ENCODE measurements at places on chromosomes 5 and 9. TPM values are rescaled to one million over a fixed set of nuclear protein-coding genes. Genes with fewer than 3 reads are reported as not detected.

GRCh38 chr9:2043243-2043642 lies 28.1 kb downstream of the SMARCA2 start:
- no peaks in the 10 kb centered on the region for H3K27me3 ChIP-seq
- no peak overlapping the region for H3K4me3 ChIP-seq
- peaks cover 35% of the 10 kb centered on the region for H3K36me3 ChIP-seq
- no peak overlapping the region for H3K27ac ChIP-seq
- no peak for DNase-seq

- H3K27ac ChIP-seq = no peak overlapping the region
- no peak overlapping the region for H3K4me3 ChIP-seq
- H3K4me1 ChIP-seq = no peaks in the 10 kb centered on the region
- H3K27me3 ChIP-seq = no peaks in the 10 kb centered on the region
- H3K36me3 ChIP-seq = no peaks in the 10 kb centered on the region
These were observed 32.5 kb downstream of the FAM240B start for GRCh38 chr9:38687389-38687842.

- H3K36me3 ChIP-seq = no peaks in the 10 kb centered on the region
- H3K27me3 ChIP-seq = no peaks in the 10 kb centered on the region
- no peak overlapping the region for H3K4me3 ChIP-seq
- no peaks in the 10 kb centered on the region for H3K4me1 ChIP-seq
These were observed 68.8 kb downstream of the NTRK2 start for GRCh38 chr9:84738353-84738752.

DNA sequence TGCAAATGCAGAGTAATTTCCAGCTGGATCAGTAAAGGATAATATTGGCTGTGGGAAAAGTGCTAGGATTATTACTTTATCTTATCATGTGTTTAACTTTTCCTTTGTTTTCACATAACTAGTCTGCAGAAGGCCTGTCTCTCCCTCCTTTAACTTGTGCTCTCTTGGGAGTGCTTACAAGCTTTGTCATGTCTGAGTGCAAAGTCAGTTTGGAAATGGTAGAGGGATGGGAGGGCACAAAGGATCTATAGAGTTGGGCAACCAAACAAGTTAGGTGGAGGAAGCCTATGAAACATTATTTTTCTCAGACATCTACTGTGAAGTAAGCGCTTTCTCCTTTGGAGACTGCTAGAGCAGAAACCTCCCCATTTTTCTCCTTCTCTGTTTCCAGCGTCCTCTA lies 308.8 kb downstream of the ARHGAP26 start:
- no peak overlapping the region for H3K27ac ChIP-seq
- no peaks in the 10 kb centered on the region for H3K36me3 ChIP-seq
- peaks cover under 1% of the 10 kb centered on the region for H3K4me1 ChIP-seq

GRCh38 chr5:78501411-78502352 lies 141.3 kb downstream of the SCAMP1 start:
- no peak for DNase-seq
- no peak overlapping the region for H3K4me3 ChIP-seq
- peaks cover 29% of the 10 kb centered on the region for H3K4me1 ChIP-seq
- no peaks in the 10 kb centered on the region for H3K36me3 ChIP-seq
- no peaks in the 10 kb centered on the region for H3K27me3 ChIP-seq
- no peak overlapping the region for H3K27ac ChIP-seq

- no peaks in the 10 kb centered on the region for H3K36me3 ChIP-seq
- no peak overlapping the region for H3K27ac ChIP-seq
- no peak for DNase-seq
- no peaks in the 10 kb centered on the region for H3K4me1 ChIP-seq
These were observed 154.1 kb downstream of the OSTF1 start for GRCh38 chr9:75242426-75242825.

Gene FREM1
- 0.47 TPM for total RNA-seq

- H3K27ac ChIP-seq = no peak overlapping the region
- H3K4me3 ChIP-seq = no peak overlapping the region
- no peaks in the 10 kb centered on the region for H3K4me1 ChIP-seq
These were observed 10.9 kb upstream of the ARHGEF28 start for GRCh38 chr5:73615085-73615484.

Gene ESM1
- total RNA-seq = not detected

Gene NFIL3
- total RNA-seq = 167 TPM

Gene WDR31
- total RNA-seq = 0.29 TPM

Gene SLCO6A1
- not detected for total RNA-seq

Gene BARHL1
- not detected for total RNA-seq

Gene PDGFRB
- 55.7 TPM for total RNA-seq

Gene NR2F1
- total RNA-seq = 0.55 TPM

DNA sequence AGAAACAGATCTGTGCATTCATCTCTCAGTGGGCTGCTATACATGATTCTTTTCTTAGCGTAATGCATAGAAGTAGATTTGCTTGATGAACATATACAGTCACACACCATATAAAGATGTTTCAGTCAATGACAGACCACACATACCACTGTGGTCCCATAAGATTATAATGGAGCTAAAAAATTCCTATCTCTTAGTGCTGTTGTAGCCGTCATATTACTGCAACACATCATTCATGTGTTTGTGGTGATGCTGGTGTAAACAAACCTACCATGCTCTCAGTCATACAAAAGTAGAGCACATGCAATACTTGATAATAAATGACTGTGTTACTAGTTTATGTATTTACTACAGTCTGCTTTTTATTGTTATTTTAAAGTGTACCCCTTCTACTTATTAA lies 214.3 kb downstream of the ARHGAP26 start:
- H3K27ac ChIP-seq = no peak overlapping the region
- peaks cover 19% of the 10 kb centered on the region for H3K4me1 ChIP-seq
- no peak for DNase-seq
- no peaks in the 10 kb centered on the region for H3K27me3 ChIP-seq
- H3K36me3 ChIP-seq = no peaks in the 10 kb centered on the region
- no peak overlapping the region for H3K4me3 ChIP-seq

DNA sequence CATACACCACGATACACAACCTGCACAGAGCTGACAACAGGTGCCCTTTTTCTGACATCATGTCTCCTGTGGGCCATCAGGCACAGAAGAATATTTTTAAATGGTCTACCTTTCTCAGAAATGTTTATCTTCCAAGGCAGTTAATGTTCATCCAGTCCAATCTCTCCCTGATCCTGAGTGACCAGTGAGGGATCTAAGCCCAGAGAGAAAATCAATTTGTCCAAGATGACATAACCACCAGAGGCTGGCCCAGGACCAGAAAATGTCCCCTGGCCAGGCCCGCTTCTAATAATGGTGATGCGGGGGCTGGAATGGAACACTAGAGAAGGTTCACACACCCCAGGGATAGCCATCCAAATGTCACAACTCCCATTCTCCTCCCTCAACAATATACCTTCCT lies 357.9 kb upstream of the KIF2A start:
- no peaks in the 10 kb centered on the region for H3K4me1 ChIP-seq
- no peak for DNase-seq
- H3K27me3 ChIP-seq = no peaks in the 10 kb centered on the region
- no peaks in the 10 kb centered on the region for H3K36me3 ChIP-seq
- no peak overlapping the region for H3K27ac ChIP-seq
